Mesenteric fat pad (tissue), 1 donor: ENCODE measurements at places on chromosomes 3 and 15. TPM values are rescaled to one million over a fixed set of nuclear protein-coding genes. Genes with fewer than 3 reads are reported as not detected.

DNA sequence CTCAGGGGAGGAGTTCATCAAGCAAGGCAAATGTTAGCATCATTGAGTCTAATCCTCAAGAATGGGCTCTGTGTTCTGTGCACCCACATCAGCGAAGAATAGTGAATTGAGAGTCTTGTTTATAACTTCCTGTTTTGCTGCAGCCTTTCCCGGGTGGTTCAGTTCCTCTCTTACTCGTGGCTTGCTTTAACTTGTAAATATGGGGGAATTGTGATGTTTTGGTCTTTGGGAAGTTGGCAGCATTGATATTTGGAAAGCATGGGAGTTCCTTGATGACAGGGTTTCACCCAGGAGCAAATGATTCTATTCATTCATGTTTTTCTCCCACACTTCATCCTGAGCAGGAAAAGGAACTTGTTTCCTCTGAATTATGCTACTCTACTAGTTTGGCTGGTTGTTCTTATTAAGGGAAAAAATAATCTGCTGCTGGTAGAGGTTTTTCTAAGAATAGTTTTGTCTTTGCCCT lies 40.4 kb downstream of the GPD1L start:
- no peak for DNase-seq

DNA sequence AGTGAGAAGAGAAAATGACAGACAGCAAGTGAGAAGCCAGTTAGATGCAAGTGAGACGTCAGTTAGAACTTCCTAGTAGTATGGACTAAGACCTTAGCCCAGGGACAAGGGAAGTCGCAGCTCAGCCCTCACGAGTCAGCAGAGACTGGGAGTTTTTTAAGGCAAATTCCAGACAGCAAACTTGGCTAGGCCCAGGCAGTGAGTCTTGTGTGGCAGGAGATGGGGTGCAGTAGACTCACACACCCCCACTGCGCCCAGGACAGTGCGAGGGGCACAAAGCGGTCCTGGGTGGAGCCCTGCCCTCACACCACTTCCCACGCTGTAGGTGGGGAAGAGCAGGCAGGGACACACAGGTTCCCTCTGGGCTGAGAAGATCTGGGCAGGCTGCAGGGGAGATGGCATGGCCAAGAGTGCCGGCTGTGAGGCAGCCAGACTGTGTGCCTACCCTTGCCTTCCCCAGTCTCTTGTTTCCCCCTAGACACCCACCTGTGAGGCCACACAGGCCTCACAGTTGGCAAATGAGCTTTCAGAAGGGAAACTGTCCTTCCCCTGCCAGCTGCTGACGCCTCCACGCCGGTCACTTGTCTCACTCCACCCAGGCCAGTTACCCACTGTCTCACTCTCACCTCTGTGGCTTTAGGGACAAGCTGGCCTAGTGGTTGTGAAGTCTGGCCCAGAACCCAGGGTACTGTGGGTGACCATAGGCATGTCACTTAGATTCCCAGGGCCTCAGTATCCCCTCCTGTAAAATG lies 13.7 kb upstream of the PRKCD start:
- DNase-seq: no peak

MYEF2 gene
- 11.0 TPM for total RNA-seq

GRCh38 chr15:98938105-98938417 lies 69.5 kb downstream of the PGPEP1L start:
- no peak for DNase-seq

DNA sequence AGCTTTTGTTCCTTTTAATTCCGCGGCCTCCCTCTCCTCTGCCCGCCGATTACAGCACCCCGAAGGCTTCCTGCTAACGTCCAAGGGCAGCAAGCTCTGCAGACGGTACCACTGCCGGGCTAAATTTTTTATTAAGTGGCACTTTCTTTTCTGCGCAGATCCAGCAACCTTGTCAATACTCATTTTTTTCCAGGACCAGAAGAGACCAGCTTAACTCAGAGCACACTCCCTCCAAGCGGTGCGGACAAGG lies 542 bp upstream of the MEIS2 start:
- DNase-seq: no peak

DNA sequence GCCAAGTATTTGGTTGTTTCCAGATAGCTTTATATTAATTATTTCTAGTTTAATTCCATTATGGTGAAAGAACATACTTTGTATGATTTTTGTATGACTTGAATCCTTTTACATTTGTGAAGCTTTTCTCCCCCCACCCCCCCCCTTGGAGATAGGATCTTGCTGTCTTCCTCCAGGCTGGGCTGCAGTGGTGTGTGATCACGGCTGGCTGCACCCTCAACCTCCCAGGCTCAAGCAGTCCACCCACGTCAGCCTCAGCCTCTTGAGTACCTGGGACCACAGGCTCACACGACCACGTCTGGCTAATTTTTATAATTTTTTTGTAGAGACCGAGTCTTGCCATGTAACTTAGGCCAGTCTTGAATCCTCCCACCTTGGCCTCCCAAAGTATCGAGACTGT lies 29.5 kb downstream of the ARL8B start:
- DNase-seq: no peak

TMIE gene
- total RNA-seq: 0.19 TPM

- no peak for DNase-seq
Measured at GRCh38 chr3:17967111-17967510, 224.7 kb upstream of the TBC1D5 start.

DNA sequence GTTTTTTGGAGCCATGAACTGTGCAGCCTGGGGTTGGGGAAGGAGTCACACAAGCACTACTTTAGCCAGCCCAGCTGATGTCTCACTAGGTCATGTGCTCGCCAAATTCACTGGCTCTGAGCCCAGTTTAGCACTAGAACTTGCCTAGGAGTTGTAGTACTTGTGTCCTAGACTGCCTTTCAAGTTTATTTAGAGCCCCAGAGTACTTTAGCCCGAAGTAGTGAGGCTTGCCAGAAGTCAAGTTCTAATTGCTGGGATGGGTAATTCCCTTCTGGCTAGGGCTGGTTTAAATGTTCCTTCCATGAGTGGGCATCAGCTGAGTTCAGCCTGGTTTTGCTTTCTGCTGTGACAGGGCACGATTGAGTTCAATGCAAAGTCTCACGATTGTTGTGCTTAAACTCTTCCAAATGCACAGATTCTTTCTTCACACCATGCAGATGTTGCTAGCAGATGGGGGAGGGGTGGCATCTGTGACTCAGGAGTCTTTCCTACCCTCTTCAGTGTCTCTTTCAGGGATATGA lies 228.2 kb upstream of the ZPLD1 start:
- DNase-seq: no peak

GRM7 gene
- total RNA-seq: 0.16 TPM
